ENCODE measurements at places on chromosomes 7 and 10. TPM values are rescaled to one million over a fixed set of nuclear protein-coding genes. Genes with fewer than 3 reads are reported as not detected.

Gene CPED1
- 0.69 TPM for total RNA-seq

- DNase-seq: no peak
Observed at GRCh38 chr10:87092861-87093631, 1.6 kb downstream of the GLUD1 start.

Gene ADK
- total RNA-seq: 56.2 TPM

DNA sequence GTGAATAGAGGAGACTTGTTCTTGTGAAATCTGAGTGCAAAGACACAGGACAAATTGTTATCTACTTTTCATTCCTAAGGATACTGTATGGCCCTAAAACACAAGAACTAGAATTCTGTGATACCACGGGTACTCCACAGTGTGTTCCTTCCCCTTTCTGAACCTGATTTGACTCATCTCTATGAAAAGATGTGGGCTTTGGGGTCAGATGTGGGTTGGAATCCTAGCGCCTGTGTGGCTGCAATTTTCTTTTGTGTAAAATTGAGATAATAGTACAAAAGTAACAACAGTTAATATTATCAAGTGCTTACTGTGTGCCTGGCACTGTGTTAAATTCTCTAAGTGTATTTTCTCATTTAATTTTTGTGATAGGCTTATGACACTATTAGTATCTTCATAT is 8.1 kb downstream of the SRGN start:
- no peak for DNase-seq

DNA sequence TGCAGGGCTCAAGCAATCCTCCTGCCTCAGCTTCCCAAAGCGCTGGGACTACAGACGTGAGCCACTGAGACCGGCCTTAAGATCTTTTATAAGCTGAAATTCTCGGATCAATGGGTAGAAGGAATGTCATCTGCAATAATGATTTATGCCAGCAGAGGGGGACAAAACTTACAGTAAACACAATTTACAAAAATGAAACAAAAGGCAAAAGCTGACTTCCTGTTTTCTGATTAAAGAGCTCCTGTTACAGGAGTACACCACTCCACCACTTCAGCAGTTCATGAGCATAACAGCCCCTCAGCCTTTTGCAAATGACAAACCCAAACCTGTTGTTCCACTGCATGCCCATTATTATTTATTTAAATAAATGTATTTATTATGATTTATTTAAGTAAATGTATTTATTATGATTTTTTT is 88.5 kb upstream of the ATP6V0A4 start:
- peak; percentile 12 for DNase-seq

DNA sequence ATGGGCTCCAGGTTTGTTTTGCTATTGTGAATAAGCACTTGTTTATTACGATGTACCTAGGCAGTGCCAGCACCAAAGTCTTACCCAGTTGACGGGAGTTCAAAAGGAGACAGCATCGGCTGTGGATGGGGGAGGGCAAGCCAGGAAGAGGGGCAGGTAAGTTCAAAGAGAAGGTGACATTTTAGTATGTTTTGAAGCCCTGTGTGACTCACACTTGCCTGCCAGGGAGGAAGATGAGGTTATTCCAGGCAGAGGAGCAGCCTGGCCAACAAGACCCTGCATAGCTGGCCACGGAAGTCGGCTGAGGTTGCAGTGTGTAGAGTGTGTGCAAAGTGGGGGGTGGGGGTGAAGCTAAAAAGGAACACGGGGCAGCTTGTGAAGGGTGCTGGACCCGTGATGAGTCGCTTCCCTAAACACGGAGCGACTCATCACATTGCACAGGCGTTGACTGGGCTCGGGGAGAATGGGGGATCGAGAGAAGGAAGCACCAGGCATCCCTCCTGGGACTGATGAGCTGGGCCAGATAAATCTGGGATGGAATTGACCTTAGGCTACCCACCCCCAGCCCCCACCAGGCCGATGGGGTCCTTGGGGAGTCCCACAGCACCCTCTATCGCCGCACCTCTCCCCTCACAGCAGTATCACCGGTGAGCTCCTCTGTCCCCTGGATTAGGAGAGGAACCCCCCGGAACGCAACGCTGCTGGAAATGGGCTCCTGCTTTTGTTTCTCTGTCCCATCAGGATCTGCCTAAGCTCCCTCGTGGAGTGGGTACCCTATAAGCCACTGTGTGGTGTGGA is 97.9 kb upstream of the IKZF1 start:
- peak; percentile 76 for DNase-seq

DNA sequence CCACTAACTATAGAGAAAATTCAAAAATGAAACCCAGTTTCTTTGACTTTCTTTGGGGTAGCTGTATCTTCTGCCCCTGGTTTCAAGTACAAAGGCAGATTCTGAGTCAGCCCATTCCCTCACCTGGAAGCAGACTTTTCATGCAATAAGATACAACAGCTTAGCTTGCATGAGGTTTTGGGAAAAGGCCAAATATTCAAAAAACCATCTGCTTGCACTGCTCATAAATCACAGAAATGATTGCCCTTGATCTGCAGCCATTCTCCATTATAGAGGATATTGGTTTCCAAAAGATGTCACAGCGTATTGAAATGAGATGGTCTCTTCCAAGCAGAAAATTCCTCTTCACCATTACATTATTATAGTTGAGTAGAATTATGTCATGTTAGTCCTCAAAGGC is 354.0 kb downstream of the PHF14 start:
- no peak for DNase-seq
